ENCODE measurements at places on chromosomes 13 and 19.

DNA sequence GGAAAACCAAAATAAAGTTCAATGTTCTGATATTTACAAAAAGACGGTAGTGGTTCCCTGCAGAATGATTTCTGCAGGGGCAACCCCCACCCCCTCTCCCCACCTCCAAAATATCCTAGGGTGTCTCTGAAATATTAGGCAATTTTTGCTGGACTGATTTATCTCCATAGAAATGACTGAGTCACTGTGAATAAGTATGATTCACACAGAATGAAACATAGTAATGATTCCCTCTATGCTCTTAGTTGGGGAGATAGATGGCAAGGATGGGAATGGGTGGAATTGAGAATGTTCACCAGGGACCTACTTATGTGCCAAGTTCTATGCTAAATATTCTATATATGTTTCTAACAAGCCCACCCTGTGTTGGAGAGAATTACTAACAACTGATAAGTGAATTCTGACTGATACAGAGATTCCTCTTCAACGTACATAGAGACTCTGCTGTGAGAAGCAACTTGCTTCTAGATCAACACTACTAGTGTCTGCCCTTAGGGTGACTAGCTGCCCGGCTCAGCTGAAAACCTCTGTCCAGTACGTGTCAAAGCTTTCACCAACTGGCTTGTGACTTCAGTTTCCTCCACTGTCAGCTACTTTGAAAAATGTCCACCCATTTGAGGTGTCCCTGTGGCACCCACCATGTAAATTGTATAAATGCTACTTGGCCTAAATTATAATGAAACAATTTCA is 38.4 kb upstream of the RAP2A start:
- no peak for DNase-seq

DNA sequence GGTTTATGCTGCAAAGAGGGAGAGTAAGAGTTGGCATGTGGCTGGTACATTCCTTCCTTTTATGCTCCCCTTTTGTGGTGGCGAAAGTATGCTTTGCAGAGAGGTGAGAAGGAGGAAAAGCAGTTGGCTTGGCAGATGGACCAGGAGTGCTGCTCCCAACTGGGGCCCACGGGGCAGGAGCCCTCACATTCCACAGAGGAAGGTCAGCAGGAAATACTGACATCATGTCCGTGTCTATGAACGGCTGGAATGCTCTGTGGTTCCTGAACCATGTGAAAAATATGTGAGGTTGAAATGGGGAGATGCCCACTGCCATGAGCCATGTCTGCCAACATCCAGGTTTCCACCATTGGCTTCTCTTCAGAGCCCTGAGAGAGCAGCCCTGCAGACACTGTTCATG is 33.3 kb upstream of the GAS6 start:
- no peak for DNase-seq

- no peak for DNase-seq
These were observed 69.9 kb upstream of the NFIC start for GRCh38 chr19:3296446-3296845.

GRCh38 chr13:46134494-46134893 is 29.7 kb upstream of the CPB2 start:
- no peak for DNase-seq

DNA sequence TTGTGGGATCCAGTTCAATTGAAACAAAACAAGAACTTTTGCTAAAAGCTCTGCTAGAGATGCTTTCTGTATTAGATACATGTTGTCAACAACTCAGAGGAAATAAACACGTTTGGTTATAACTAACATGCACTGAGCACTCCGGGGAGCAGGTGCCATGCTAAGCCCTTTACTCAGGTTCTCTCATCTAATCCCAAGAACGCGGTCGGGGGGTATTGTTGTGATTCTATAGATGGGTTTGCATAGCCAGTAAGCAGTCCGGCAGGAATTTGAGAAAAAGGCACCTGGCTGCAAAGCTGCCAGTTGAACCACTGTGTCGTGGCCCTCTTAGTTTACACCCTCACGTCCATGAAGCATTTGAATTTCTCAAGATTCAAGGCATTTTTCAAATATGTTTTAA is 24.3 kb upstream of the SPACA7 start:
- DNase-seq = no peak

DNA sequence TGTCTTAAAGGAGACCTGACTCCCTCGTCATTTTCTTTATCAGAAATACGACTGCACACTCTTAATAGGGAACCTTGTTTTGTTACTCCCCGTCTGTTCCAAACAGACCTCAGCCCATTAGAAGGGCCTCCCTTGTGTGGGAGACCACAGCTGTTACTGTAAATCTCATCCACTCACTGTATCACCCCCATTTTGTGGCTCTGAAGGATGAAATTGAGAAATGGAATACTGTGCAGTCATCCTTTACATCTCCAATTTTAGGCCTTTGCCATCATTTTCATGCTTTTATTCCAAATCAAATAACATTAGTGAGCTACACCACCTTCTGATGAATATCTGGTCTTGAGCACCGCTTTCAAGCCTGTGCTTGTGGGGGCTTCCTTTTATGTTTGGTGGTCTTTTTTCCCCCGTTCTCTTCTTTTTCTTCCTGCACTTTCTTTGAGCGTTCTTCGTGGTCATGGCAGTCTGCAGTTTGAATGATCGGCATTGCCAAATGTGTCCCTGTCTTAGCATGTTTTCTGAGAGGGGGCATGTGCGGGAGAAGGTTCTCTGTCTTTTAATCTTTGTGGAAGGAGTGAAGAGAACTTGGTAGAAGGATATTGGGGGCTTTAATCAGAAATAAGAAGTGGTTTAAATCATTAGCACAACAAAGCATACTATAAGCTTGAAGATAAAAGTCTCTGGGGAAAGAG is 65.8 kb downstream of the GGACT start:
- no peak for DNase-seq

- DNase-seq = no peak
These were observed 438 bp downstream of the PRKCSH start for GRCh38 chr19:11435833-11436313.

DNA sequence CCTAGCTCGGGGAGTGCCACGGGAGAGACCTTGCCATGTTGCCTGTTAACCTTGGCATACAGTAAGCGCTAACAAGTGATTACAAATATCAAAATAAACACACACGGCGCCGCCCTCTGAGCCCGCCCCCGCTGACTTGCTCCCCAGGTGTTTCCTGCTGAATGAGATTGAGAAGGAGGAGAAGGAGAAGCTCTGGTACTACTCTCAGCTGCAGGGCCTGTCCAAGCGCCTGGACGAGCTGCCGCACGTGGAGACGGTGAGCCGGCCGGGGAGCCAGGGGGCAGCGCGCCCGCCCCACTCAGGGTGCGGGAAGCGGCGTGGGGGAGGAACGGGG is 5.0 kb downstream of the APC2 start:
- DNase-seq = no peak

- DNase-seq = peak; percentile 77
These were observed 843 bp downstream of the ANO8 start for GRCh38 chr19:17333611-17334413.

DNA sequence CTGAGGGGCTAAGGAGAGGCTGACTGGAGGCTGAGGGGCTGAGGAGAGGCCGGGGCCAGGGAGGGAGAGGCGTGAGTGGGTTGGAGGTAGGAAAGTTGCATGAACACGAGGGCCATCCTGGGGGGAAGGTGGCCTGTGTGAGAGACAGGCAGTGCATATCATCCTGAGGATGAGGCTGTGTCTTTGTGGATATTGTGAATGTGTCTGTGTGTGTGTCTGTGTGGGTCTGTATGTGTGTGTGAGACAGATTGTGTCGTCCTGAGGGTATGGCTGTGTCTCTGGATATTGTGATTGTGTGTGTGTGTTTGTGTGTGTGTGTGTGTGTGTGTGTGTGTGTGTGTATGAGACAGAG is 422 bp downstream of the ZNF71 start:
- DNase-seq = no peak

GRCh38 chr13:49086722-49087121 is 111.0 kb downstream of the FNDC3A start:
- DNase-seq = no peak

DNA sequence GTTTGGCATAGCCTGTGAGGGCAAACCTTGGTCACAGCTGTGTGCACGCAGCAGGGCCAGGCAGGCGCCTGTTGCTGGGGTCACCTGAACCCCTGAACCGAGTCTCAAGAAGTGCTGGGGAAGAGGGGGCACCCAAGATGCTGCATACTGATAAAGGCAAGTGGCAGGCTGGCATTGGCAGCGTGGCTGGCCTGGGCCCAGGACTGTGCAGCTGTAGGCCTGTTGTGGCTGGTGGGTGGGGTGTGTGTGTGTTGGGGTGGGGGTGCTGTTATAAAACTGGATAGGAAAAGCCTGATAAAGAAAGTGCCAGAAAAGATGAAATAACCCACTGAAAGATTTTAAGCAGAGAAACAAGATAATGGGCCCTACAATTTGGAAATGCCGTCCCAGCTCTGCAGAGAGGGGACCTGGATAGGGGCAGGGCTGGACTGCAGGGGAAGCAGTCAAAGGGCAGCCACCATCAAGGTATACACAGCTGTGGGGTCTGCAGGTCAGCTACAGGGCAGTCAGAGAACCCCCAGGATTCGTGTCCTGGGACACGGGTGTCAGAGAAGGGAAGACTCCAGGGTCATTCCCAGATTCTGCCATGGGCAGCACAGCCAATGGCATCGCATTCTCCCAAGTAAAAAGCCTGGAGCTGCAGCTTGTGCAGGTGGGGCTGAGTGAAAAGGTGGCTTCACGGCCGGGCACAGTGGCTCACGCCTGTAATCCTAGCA is 33.2 kb downstream of the CILP2 start:
- DNase-seq = no peak

GRCh38 chr19:11377756-11378155 is 3.3 kb downstream of the SWSAP1 start:
- no peak for DNase-seq

DNA sequence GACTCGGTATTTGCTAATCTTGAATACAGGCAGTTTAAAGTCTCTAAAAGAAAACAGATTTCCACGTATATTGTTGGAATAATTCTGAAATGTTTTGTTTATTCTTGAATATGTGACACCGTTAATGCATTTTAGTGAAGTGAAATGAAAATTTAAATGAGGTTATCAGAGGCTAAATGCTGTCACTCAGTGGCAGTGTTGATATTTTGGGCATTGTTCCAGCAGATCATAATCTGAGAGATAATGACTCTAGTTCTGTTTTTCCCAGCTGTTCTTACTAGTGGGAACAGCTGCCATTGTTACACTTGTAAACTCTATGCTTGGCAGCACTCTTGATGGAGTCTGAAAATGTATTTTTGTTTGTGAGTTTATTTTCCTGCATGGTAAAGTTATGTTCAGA is 365.6 kb upstream of the SLC10A2 start:
- no peak for DNase-seq

DNA sequence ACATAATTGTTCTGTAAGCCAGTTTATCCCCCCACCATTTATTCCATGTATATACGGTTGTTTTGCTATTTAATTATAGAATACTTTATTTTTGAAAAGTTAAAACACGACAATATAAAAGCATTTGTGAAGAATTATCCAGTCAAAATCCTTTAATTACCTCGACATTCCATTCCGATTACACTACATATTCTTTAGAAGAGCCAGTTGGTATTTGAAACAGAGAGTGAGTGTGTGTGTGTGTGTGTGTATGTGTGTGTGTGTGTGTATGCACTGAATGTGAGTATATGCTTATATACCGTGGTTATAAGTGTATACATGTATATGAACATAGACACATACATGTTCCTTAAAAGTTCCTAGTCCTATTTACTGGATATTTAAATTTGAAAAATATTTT is 87.8 kb upstream of the KLF5 start:
- no peak for DNase-seq

DNA sequence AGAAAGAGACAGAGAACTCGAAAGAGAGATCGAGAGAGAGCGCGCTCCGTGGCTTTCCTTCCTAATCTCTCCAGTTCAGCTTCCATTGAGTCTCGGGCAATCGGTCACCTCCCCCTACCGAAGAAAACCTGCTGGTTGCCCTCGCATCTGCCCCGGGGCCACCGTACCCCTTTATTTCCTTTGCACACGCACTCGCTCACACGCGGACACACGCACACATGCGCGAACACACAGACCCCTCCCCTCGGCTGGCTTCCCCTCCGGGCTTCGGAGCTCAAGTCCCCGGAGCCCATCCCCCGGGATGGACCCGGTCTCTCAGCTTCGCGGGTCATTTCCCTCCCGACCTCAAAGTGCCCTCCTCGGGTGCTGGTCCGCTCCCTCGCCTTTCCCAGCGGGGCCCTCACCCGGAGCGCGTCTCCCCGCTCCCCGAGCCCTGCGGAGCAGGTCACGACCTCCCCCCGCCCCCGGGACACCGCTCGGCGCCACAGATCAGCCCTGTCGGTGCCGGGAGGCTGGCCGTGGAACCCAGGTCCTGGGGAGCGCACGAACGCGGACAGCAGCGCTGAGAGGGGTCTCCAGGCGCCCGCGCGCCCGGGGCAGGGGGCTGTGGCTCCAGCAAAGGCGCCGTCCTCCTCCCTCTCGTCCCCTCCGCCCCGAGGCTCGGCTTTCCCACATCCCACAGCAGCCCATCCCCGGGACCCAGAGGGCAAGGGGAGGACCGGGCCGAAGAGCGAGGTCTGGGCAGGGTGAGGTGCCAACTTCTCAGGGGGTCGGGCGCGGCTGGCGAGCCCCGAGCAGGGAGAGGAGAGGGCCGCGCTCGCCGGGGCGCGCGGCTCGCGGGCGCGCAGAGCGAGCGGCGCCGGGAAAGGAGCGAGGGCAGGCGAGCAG is 1.8 kb downstream of the DACH1 start:
- DNase-seq = no peak

- no peak for DNase-seq
These were observed 38.0 kb upstream of the ZNF573 start for GRCh38 chr19:37817180-37817981.

DNA sequence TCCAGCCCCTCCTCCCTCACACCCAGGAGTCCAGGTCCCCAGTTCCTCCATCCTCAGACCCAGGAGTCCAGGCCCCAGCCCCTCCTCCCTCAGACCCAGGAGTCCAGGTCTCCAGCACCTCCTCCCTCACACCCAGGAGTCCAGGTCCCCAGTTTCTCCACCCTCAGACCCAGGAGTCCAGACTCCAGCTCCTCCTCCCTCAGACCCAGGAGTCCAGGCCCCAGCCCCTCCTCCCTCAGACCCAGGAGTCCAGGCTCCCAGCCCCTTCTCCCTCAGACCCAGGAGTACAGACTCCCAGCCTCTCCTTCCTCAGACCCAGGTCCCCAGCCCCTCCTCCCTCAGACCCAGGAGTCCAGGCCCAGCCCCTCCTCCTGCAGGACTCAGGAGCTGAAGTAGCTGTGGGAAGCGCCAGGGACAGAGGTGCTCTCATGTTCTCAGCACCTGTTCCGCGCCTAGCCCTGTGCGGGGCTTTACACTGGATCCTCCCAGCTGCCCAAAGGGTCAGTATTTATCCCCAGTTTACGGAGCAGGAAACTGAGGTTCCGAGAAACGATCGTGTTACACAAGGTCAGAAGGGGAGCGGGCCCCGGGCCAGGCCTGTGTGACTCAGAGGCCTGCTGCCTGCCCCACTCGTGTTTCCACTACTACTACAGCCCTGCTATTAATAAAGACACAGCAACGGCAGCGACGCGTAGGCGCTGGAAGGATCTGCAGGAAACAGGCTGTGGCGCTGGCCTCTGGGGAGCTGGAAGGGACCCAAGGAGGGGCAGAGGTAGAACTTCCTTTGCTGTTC is 1.7 kb upstream of the SBK3 start:
- DNase-seq = no peak

Data from stimulated activated CD8-positive, alpha-beta memory T cell treated with anti-CD3 and anti-CD28 coated beads, Interleukin-15, amount 100 ng/mL, for 48 hours (primary cell).